ENCODE measurements at places on chromosomes 1 and 21.

DNA sequence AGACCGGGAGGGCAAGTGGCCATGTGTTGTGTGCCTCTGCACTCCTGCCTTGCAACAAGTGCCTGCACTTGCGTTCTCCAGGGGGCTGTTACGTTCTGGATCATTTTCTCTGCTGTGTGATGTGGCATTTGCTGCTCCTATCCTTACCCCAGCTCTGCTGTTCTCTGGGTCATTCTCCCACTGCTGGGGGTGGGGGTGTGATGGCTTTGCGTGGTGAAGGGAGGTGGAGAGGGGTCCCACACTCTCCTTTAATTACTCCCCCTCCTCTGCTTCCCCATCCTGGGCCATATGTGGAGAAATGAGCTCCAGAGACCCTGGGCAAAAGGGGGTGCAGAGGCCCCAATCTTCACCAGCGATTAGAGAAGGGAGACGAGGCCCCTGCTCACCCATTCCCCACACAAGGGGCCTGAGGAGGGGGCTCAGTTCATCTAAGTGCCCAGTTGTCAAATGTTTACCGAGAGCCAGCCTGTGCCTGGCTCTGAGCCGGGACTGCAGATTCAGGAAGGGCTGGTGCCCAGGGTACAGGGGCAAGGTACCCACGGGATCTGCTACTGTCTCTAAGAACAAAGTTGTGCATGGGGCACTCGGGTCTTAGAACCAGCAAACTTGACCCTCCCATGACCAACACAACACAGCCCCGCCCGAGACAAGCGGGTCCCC, 355.4 kb downstream of the PTPRU start:
- DNase-seq = no peak

DNA sequence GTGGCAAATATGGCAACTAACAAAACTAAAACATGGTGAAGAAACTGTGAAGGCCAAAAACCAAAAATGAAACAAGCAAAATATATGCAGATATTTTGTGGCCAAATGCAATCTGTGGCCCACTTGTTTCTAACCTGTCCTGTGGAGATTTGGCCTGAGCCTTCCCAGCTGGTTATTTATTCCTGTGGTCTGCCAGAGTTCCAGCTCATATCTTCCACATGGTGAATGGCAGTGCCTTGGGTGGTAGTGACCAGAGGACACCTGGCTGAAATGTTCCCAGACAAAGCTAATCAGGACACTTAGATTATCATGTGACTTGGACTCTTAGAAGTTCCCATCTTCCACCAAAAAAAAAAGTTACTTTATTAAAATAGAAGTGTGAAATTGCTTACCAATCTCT, 39.7 kb downstream of the RNASEL start:
- no peak for DNase-seq

GRCh38 chr1:241899210-241899609, 51.2 kb downstream of the EXO1 start:
- DNase-seq = no peak

- DNase-seq = no peak
Measured at GRCh38 chr1:154816369-154816768, 53.7 kb downstream of the KCNN3 start.

Data from SHP77 treated with DMSO at 0.1 percent for 48 hours (cell line).